ENCODE measurements at places on chromosomes 12 and 14. TPM values are rescaled to one million over a fixed set of nuclear protein-coding genes. Genes with fewer than 3 reads are reported as not detected.

- no peak for DNase-seq
Measured at GRCh38 chr12:42284157-42284556, 41.7 kb downstream of the ZCRB1 start.

DNA sequence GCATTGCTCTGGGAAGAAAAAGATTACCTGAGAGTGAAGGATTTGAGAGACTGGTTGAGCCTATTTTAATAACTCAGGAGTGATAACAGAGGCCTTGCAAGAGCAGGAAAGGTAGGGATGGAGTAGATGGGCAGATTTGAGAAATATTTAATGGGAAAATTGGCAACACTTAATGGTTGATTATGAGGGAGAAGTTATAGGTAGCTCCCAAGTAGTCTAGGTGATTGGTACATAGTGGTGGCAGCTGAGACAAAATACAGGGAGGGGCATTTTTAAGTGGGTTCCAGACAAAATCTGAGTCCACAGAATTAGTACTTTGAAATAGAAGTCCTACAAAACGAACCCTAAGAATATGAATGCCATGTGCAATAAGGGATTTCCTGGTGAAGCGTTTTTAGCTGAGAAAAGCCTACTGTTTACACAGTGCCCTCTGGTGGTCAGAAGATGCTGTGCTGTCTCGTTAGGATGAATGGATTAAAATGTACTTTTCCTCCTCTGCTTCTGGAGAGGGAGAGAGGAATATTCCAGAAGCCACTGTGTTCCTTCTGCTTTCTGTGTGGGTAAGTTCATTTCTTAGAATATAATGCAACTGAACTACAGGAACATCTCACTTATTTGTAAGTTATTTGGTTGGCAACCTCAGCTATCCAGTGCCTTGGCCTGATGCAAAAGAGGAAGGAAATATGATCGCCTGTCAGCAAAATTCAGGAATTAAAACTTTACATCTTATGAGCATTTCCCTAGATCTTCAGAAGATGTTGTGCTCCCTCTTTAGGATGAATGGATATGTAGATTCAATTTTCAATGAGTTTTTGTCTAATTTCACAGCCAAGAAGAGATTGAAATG is 6.5 kb downstream of the ZBTB1 start:
- peak; percentile 54 for DNase-seq

DNA sequence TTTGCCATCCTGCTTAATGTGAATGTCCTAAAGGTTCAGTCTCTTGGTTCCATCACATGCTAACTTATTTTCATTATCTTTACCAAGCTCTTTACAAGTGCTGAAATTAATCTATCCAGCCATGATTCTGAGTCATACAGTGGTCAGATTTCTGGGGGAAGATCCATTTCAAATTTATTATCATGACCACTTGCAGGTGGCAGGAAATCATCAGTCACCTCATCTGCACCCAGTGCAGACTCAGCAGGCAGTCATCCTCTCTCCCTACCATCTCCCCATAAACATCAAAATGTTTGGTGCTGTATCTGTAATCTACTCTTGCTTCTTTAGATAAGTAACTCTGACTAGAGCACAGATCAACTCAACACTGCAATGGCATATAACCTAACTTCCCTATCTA is 23.5 kb downstream of the ATG14 start:
- no peak for DNase-seq

The AMDHD1 gene
- 2.6 TPM for total RNA-seq

DNA sequence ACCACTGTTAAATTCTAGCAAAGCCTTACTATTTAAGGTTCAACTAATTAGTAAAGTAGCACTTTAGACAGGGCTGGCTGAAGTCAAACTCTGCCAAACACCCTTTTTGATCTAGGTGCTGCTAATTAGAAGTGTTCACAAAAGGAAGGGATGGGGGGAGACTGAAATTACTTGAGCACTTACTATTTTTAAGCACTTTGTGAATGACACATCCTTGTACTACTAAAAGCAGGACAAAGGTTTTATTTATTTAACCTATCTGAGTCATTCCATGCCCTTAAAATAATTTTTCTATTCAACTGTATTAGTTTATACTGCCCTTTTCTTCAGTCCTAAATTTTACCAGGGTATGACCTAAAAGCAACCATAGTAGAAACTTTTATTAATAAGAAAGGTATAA is 20.1 kb downstream of the MBIP start:
- no peak for DNase-seq

- DNase-seq = peak; percentile 51
Measured at GRCh38 chr14:61662437-61663311, 32.6 kb upstream of the HIF1A start.

- DNase-seq = no peak
Measured at GRCh38 chr12:79925492-79925891, 9.4 kb downstream of the PPP1R12A start.

DNA sequence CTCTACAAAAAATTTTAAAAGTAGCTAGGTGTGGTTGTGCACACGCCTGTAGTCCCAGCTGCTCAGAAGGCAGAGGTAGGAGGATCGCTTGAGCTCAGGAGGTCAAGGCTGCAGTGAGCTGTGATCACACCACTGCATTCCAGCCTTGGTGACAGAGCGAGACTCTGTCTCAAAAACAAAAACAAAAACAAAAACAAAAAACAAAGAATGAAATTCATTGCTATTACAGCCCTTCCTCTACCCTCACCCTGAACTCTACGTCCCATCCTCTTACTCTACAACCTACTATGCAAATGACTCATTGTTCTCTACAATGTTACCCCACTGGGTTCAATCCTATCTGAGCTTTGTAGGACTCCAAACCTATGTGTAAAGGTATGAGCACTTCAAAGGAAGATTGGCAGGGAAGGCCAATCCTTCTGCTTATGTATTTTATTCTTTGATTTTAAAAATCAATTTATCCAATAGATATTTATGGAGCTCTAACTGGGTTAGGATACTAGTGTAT is 39.3 kb downstream of the NINJ2 start:
- DNase-seq = no peak

The KIF26A gene
- total RNA-seq = 0.28 TPM

DNA sequence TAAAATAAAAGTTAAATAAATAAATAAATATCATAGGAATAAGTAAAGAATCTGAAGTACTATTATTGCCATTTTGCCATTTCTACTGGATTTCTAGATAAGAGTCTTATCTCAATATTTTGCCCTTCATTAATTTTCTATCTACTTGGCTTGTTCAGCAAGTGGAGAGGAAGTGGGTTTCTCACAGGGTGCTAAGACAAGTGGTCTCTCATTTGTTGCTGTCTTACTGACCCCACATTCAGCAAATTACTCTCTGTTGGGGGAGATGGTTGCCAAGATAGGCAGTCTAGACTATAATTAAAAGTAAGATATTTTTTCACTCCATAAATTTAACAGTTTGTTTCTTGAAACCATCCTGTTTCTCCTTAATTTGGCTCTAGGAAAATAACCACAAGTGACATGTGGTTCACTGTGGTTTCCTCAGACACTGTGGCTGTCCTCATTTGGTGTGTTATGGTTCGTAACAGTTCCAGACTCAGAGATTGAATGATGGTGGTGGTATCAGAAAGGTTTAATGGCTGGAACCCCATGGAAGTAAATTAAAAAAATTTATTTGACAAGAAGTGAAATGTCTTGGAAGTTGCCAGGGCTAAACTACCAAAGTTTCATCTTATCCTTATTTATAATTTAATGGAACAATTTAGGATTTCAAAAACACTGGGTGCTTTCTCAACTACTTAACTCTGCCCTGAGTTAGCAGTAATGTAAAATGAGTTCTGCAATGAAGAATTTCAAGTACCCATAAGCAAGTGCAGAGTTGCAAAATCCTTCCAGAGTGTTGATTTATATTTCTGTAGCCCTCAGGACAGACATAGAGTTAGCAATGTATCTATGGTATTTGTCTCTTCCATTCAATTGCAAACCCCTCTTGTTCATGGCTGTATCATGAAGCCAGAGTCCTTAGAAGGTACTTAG is 214.8 kb downstream of the MSRB3 start:
- DNase-seq = no peak

DNA sequence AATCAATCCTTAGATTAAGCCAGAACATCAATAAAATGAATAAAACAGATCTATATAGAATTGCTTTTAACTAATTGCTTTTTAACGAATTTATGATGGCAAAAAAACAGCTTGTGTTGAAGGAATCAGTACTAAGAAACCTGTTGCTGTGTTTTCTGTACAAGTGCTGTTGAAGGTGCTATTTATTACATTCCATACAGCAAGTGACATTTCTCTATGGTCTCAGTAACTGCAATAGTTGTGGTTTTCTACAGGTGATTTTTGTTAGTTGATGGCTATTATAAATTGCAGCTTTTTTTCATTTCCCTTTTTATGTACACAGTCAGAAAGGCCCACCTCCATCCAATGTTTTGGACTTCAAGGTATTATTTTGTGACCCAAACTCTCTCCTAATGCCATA is 56.6 kb downstream of the SLC2A13 start:
- DNase-seq = no peak

DNA sequence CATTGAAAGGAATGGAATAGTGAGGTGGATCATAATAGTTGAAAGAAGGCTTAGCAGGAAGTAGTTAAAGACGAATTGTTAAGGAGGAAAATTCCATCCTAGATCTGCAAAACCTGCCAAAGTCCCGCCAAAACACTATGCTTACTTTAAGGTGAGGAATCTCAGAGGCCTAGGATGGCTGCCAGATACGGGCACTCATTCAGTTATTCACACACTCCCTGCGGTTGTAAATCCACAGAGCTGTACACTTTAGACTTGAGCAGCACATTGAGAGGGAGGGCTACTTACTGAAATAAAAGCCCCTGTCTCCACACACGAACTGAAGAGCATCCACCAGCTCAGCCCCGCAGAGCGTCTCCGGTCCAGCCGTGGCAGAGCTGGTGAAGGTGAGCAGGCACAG is 5.0 kb downstream of the IGF1 start:
- no peak for DNase-seq

The NKX2-1 gene
- not detected for total RNA-seq

The ESRRB gene
- total RNA-seq = 0.35 TPM

DNA sequence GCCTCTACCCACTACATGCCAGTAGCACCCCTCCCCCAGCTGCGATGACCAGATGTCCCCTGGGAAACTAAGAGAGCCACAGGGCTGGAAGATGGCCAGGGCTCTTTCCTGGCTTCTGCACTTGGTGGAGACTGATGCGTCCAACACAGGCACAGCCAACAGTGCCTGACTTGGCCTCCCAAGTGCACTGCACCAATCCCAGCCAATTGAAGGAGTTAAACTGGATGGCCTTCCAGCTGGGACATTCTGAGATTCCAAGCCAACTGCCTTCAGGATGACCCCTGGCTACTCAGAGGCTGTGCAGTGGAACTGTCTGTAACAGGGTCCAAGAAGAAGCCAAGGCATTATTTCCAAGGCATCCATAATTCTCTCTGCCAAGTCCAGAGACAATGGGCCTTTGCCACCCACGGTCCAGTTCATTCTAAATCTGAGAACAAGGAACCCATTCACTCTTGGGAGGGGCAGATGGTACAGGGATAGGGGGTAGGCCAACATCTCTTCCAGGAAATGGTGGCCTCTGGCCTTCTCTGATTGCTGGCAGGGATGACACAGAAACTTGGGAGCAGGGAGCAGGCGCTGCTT is 35.2 kb downstream of the PRIMA1 start:
- DNase-seq = no peak

DNA sequence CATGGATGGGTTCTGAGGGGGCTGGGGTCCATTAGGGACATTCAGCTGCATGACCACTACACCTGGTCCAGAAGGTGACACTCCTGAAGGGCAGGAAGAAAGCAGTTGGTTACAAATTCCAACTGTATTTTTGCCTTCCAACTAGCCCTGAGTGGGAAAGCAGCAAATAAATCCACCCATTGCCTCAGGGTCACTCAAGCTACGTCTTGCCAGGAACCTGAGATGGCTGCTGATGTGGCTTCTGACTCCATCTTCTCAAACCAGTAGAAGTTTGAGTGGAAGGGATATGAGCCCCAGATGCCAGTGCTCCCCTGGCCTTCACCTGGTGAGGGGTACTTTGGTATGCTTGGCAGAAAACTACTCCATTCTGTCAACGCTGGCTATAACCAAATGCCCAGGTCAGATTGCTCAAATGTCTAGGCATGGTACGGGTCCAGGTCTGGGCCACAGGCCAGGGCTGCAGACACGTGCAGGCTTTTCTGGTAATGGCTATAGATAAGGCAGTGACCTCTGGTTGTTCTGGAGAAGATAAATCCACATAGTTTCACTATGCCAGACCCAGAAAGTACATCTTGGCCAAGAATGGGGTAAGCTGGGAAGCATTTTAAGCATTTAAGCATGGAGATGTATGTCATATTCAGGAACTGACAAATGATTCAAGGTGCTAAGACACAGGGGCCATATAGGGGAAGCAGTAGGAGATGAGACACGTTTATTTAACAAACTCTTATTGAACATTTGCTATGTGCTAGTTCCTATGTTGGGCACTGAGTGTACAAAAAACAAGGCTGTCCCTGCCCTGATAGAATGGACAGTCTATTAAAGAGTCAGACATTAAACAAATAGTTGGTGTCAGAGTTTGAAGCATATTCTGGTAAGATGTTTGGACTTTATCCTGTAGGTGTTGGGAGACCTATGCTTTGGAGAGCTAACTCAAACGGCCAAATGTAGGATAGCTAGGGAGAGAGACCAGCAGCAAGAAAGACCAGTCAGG is 8.3 kb upstream of the STAC3 start:
- DNase-seq = no peak

The TMTC1 gene
- 0.26 TPM for total RNA-seq

DNA sequence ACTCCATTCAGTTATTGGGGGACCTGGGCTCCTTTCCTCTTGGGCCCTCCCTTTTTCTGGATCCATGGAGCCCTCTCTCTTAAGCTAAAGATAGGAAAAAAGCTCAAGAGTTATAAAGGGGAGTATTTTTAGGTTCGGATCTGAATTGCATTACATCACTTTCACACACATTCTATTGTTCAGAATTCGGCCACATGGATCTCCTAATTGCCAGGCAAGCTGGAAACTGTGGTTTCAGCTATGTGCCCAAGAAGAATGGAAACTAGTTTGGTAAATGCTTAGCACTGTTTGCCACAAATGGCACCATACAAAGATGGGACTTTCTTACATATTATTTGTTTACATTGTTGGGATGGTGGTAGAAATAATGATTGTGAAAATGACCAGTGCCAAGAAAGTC is 145.6 kb downstream of the LRIG3 start:
- DNase-seq = no peak

The KCTD10 gene
- 29.0 TPM for total RNA-seq

The APOLD1 gene
- 4.7 TPM for total RNA-seq

The DCP1B gene
- total RNA-seq = 22.0 TPM

- DNase-seq = peak; percentile 50
Measured at GRCh38 chr14:31025367-31026076, at the start of gene AP4S1. Gene AP4S1, plus strand, starts transcription at chr14:31025649. Its CDS starts 40,548 bp downstream, at chr14:31066197.

DNA sequence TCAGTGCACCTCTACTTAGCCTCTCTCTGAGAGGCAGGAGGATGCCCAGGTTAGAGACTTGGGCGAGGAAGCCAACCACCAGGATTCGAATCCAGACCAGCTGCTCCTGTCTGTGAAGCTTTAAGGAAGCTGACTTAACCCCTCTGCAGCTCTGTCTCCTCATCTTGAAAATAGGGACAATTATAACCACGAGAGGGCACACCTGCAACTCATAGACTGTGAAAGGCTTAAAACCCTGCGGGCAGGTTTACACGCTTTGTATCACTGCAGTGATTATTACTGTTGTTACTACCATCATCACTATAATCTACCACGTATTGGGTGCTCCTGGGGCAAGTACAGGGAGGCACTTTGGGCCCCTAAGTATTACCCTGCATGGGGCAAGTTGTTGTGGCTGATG is 379.8 kb downstream of the VRK1 start:
- DNase-seq = peak; percentile 33

Data from T-cell (primary cell).